EH (cell line): ENCODE measurements at places on chromosomes 11 and 22.

DNA sequence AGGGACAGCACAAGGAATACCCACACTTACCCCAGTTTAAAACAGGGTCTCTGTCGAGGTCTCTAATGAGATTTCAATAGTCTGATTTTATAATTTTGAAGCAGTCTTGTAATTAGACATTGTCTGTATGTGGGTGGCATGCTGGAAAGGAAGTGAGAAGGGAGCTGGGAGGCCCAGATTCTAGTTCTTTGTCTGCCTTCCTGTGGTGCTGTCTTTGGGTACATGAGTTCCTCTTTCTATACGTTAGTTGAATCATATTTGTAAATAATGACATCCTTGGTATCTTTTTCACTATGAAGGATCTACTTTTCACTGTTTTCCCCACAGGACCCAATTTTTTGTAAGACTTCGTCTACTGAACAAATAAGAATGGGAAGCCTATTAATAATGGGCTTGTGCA, 42.0 kb upstream of the TENM4 start:
- no peak for DNase-seq

DNA sequence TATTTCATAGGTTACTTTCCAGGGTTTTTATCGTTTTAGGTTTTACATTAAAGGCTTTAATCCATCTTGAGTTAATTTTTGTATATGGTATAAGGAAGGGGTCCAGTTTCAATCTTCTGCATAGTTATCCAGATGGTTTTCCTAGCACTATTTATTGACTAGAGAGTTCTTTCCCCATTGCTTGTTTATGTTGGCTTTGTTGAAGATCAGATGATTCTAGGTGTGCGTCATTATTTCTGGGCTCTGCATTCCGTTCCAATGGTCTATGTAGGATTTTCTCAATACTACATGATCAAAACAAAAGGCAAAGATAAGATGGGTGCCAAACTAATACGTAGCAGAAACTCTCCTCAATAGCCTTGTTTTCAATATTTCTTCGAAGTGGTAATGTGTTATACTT, 14.3 kb upstream of the RIC3 start:
- no peak for DNase-seq

GRCh38 chr11:117816151-117816741, 8.3 kb downstream of the FXYD2 start:
- peak; percentile 80 for DNase-seq

- DNase-seq: no peak
Observed at GRCh38 chr11:68408512-68408911, 52.0 kb upstream of the PPP6R3 start.

GRCh38 chr22:35534091-35534490, 6.5 kb upstream of the RASD2 start:
- no peak for DNase-seq
